ENCODE measurements at places on chromosomes 7 and 10. TPM values are rescaled to one million over a fixed set of nuclear protein-coding genes. Genes with fewer than 3 reads are reported as not detected.

NPY4R2 gene
- not detected for total RNA-seq

ADRB1 gene
- 2.1 TPM for total RNA-seq

NOS3 gene
- 2.6 TPM for total RNA-seq

AP1S1 gene
- 4.3 TPM for total RNA-seq

NPSR1 gene
- not detected for total RNA-seq

DNA sequence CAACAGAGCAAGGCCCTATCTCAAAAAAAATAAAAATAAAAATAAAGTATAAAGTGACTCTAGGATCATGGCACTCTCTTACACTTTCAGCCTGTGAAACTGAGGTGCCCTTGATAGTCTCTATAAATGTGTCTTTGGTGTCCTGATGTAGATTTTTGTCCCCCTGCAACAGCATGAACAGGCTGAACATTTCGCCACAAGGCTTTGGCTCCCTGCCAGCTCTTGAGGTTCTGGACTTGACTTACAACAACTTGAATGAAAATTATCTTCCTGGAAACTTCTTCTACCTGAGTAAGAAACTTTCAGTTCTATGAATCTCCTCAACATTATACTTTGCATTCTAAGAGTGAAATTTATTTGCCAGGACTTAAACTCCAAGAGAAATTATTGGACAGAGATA, 48.1 kb upstream of the BMS1 start:
- DNase-seq, result peak; percentile 19
- no peak overlapping the region for H3K4me3 ChIP-seq
- H3K4me1 ChIP-seq, result no peaks in the 10 kb centered on the region
- no peaks in the 10 kb centered on the region for H3K36me3 ChIP-seq
- H3K27me3 ChIP-seq, result no peaks in the 10 kb centered on the region

DNA sequence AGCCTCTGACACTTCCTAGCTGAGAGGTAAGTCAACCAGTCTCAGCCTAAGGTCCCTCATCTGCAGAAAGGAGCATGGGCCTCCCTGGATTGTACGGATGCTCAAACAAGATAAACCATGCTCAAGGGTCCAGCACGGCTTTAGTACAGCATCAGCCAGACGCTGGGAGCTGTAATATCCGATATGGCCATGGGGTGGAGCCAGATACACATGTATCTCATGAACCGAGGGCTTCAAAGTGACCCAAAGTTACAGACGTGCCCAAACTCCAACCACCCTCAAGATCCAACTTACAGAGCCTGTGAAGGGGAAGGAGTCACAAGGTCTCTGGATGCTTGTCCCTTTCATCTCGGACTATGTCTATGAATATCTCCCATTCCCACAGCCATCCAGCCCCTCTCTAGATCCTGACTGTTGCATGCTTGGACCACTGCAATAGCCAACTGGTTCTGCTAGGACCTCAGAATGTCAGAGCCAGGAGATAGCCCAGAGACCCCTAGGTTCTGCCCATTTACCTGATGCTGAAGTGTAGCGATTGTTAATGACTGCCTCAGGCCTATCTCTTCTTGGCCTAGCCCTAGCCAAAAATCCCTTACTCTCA, 142.4 kb downstream of the SH3PXD2A start:
- H3K36me3 ChIP-seq, result no peaks in the 10 kb centered on the region
- no peaks in the 10 kb centered on the region for H3K4me1 ChIP-seq
- DNase-seq, result peak; percentile 89
- no peak overlapping the region for H3K4me3 ChIP-seq
- H3K27ac ChIP-seq, result no peak overlapping the region

- no peaks in the 10 kb centered on the region for H3K4me1 ChIP-seq
- no peak overlapping the region for H3K4me3 ChIP-seq
- no peaks in the 10 kb centered on the region for H3K36me3 ChIP-seq
- DNase-seq, result no peak
- no peaks in the 10 kb centered on the region for H3K27me3 ChIP-seq
- no peak overlapping the region for H3K27ac ChIP-seq
Observed at GRCh38 chr7:22842383-22842941, 19.8 kb upstream of the TOMM7 start.

- H3K4me3 ChIP-seq, result no peak within 1 kb of the TSS
- no peaks in the 10 kb centered on the region for H3K27me3 ChIP-seq
- H3K36me3 ChIP-seq, result no peaks in the 10 kb centered on the region
- DNase-seq, result no peak
Observed at GRCh38 chr7:6551016-6551511, at the start of gene GRID2IP. GRID2IP (minus strand) TSS chr7:6551461; CDS start chr7:6551436, 25 bp downstream.

GRCh38 chr7:2100278-2101208, 132.2 kb downstream of the MAD1L1 start:
- H3K4me3 ChIP-seq, result no peak overlapping the region
- peak overlapping the region; percentile 58 for H3K27ac ChIP-seq
- DNase-seq, result no peak
- H3K36me3 ChIP-seq, result no peaks in the 10 kb centered on the region
- H3K4me1 ChIP-seq, result peaks cover 73% of the 10 kb centered on the region

GRCh38 chr10:7942316-7942715, 112.2 kb upstream of the GATA3 start:
- no peaks in the 10 kb centered on the region for H3K27me3 ChIP-seq
- no peak overlapping the region for H3K4me3 ChIP-seq
- no peaks in the 10 kb centered on the region for H3K4me1 ChIP-seq
- H3K27ac ChIP-seq, result no peak overlapping the region

DNA sequence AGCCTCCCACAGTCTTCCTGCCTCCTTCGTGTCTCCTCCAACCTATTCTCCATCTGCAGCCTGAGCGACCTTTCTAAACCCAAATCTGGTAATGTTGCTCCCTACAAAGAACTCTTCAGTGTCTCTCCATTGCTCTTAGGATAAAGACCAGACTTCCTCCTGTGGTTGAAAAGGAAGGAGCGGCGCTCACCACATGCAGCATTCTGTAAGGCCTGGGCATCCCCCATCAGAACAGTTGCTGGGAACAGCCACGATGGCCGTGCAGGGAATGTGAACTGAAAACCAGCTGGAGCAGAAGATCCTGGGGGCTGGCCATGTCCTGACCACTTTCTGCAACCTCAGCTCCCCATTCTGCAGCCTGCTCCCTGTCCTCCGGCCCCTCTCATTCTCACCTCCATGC, 237.8 kb upstream of the ZMIZ1 start:
- DNase-seq, result no peak
- H3K27me3 ChIP-seq, result no peaks in the 10 kb centered on the region
- no peak overlapping the region for H3K27ac ChIP-seq
- H3K36me3 ChIP-seq, result no peaks in the 10 kb centered on the region
- no peaks in the 10 kb centered on the region for H3K4me1 ChIP-seq
- H3K4me3 ChIP-seq, result no peak overlapping the region

DNA sequence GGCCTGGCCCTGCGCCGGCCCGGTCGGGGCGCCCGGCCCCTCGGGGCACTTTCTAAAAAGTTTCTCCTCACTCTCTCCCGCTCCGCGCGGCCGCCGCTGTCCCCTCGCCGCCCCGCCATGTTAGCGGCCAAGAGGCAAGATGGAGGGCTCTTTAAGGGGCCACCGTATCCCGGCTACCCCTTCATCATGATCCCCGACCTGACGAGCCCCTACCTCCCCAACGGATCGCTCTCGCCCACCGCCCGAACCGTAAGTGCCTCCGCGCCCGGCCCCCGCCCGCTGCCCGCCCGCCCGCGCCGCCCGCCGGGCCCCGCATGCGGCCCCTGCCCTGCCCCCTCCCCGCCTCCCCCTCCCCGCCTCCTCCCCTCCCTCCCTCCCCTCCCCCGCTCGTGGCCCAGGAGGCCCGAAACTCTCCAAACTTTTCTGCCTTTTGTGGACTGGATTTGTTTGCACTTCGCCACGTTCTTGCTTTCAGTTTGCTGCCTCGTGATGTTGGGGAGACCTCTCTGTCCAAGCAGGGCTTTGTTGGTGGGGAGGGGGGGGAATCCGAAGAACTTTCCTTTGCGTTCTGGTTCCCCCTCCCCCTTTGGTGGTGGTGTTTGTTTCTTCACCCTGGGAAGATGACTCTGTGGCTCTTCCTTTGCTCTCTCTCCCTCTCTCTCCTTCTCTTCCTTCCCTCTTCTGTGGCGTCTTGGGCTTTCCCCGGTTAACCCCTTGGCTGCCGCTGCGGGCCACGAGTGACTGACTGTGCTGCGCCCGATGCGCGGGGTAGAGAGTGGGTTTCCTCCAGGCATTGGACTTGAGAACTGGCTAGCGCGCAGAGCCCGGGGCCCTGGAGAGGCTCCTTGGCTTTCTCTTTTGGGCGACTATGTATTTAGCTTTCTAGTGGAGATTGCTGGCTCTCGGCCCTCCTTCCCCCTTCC, 1.6 kb downstream of the TCF7L2 start:
- H3K4me1 ChIP-seq, result peaks cover 22% of the 10 kb centered on the region
- peak overlapping the region; percentile 53 for H3K4me3 ChIP-seq
- peaks cover 14% of the 10 kb centered on the region for H3K27me3 ChIP-seq
- H3K36me3 ChIP-seq, result no peaks in the 10 kb centered on the region
- peak; percentile 40 for DNase-seq
